ENCODE measurements at places on chromosomes 2 and 18. TPM values are rescaled to one million over a fixed set of nuclear protein-coding genes. Genes with fewer than 3 reads are reported as not detected.

The FBXO36 gene
- 2.8 TPM for polyA plus RNA-seq

DNA sequence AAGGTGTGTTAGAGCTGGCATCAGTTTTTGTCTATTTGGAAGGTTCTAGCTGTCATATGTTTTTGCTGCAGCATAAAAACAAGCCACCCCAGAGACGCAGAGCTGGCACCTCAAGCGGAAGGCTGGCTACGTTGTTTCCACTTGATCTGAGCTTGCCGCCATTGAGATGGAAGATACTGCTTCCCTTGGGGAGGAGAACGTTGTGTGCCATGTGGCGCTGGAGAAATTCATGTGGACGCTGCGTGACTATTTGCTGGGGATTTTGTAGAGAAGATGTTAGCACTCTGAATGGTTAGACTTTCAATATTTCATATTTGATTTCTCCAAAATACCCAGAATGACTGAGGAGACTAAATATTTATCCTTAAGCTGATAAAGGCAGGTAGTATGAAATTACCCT lies 216.2 kb upstream of the ST6GAL2 start:
- DNase-seq = no peak

GRCh38 chr18:23538001-23538400 lies 34.7 kb downstream of the RMC1 start:
- DNase-seq = no peak

The SIX3 gene
- polyA plus RNA-seq = not detected

The GLS gene
- polyA plus RNA-seq = 61.4 TPM

DNA sequence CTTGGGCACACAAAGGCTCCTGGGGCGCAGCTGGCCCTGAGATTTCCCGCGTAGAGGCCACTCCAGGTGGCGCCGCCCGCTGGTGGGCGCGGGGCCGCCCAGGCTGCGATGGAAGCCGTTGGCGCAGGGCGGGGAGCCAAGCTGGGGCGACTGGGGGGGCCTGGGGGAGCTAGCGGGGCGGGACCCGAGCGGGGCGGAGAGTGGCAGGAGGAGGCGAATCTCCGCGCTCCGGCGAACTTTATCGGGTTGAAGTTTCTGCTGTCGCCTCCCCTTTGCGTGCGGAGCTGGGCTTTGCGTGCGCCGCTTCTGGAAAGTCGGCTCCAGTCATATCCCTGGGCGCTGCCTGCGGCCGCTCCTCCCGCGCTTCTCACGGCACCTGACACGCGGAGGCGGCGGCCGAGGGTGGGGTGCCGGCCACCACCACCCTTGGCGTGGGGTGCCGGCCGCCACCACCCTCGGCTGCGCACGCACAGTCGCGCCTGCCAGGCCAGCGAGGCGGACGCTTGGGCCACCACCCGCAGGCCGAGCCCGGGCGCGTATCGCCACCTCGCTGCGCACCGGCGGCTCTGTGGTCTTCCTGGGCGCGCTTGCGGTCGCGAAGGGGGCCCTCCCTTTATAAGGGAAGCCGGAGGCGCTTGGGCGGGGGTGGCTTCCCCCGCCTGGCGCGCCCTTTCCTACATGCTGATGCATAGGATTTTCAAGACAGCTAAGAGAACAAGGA lies 919 bp upstream of the CYP1B1 start:
- DNase-seq = peak; percentile 59

DNA sequence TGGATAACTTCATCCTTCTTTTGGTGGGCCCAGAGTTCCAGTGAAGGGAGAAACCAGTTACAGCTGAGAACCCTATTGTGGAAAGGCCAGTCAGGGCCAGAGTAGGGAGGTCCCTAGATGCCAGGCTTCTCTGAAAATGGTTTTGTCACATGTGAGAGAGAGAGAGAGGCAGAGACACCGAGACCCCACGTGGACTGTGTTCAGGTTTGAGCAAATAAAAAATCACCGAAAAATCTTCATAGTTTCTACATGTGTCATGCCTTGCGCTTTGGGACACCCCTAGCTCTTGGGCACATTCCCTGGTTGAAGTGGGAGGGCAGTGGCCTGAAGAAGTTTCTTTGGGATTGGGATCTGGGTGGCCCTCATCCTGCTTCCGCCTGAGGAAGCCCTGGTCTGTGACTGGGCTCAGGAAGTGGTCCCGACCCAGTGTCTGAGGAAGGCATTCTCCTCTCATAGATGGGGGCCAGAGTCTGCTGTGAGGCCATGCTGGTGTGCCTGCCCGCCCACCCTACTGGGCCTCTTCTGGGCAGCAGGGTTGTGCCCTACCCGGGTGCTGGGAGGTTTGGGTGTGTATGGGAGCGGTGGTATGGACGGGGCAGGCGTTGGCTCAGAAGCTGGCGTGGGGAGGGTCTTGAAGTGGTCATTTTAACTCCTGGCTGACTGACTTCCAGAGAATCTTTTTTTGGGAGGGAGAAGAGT lies 16.1 kb downstream of the NCK2 start:
- no peak for DNase-seq

GRCh38 chr18:36655074-36655473 lies 173.7 kb downstream of the TPGS2 start:
- DNase-seq = no peak

The SLC25A12 gene
- 22.1 TPM for polyA plus RNA-seq

The NFATC1 gene
- polyA plus RNA-seq = 11.1 TPM

- no peak for DNase-seq
These were observed 46.8 kb upstream of the TRIM43B start for GRCh38 chr2:95531254-95531771.

The REG3A gene
- polyA plus RNA-seq = not detected

DNA sequence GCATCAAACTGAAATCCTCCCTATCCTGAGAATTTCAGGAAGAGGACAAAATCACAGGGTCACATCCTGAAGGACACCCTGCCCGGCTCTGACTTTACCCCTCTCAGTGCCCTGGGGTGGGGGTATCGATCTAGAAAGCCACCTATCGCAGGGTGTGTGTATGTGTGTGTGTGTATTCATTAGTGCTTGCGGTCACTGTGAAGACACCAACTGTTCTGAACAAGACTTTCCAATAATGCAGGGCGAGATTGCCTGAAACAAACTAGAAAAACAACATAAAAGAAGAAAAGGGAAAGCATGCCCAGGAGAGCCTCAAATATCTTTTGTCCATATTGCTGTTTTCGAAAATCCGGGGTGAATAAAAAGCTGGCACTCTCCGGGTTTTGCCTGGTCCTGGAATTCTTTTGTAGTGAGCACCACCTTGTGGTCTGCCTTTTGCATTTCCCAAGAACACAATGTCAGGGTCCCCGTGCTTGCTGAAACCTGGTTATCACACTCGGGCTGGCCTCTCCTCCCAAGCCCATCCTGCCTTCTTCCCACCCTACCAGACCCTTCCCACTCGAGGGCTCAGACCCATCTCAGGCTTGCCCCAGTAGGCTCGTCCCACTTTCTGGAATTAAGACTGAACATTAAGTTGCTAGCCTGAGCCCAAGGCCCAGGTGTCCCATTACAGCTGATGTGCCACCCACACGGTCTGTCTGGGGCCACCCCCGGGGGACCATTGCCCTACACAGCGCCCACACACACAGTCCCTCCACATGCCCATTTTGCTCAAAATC lies 25.0 kb upstream of the COPS8 start:
- peak; percentile 71 for DNase-seq

DNA sequence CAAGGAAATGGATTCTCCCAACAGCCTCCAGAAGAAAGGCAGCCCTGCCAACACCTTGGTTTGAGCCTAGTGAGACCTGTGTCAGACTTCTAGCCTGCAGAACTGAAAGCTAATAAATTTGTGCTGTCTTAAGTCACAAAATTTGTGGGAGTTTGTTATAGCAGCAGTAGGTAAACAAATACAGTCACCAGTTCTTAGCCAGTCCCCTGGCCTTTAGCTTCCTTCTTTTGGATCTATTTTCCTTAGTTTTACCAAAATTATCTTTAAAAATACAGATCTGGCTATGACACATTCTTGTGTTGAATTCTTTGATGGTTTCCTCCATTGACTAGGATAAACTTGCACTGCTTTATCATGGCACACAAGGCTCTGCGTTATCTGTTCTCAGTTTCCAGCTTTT lies 697.9 kb upstream of the FANCL start:
- DNase-seq = no peak
